ENCODE measurements at places on chromosomes 16 and 17.

GRCh38 chr17:82236142-82236971, 7.5 kb downstream of the SLC16A3 start:
- no peak for DNase-seq

- DNase-seq, result no peak
Measured at GRCh38 chr16:12548270-12548983, 255.3 kb downstream of the CPPED1 start.

GRCh38 chr17:16304830-16305229, 48.4 kb downstream of the CENPV start:
- no peak for DNase-seq

- DNase-seq, result no peak
Measured at GRCh38 chr16:2206780-2207433, 1.7 kb downstream of the MLST8 start.

- peak; percentile 31 for DNase-seq
Measured at GRCh38 chr16:67562918-67563707, 787 bp downstream of the CTCF start.

DNA sequence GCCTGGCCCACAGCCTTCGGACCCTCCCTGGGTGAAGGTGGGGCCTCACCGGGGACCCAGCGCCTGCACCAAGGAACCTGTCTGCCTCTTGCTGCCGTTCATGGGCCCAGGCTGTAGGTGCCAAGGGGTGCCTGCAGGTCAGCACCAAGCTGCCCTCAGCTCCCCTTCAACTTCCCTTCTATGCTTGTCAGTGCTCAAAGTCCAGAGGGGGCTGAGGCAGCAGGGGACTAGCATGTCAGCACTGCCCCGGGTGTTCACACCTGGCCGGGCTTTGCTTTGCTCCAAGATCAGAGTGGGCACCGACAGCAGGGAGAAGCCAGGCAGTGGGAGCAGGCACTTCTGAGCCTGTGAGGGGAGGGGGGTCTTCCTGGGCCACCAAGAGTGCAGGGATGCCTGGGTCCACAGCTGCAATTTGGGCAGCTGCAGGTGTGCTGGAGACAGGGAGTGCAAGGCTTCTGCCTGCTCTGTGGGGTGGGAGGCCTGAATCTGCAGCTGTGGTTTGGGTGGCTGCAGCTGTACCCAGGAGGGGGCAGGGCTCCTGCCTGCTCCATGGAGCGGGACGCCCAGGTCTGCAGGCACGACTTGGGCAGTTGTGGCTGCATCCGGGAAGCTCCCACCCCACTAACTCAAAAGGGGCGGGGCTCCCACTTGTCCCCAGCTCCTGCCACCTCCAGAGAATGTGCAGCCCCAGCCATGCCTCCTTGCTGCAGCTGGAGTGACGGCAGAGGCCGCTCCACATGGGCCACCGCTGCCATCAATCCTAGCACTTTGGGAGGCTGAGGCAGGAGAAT, 27.6 kb upstream of the PRM1 start:
- DNase-seq, result no peak

DNA sequence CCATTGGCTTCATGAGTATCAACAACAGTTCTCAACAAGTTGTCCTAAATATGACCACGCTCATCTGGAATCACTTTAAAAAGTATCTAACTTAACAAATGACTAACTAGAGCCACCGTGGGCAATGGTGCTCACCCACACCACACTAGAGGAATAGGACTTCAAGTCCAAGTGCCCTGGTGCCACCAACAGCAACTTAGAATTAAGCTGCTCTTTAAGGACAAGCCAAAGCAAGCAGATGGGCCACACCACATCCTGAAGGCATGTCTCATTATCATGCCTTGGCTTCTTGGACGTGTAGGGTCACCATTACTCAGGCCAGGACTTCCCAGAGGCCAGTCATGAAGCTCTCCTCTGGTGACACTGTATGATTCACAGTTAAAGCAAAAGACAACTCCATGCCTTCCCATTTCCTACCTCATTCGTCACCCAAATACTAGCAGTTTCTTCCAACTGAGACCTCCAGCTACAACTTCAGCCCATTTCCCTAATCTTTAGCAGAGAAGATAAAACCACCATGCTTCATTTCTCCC, 9.4 kb upstream of the SLC6A4 start:
- DNase-seq, result no peak

- DNase-seq, result peak; percentile 97
Measured at GRCh38 chr17:45172541-45173286, 11.0 kb downstream of the HEXIM2 start.

- peak; percentile 35 for DNase-seq
Measured at GRCh38 chr17:49343273-49343672, 18.8 kb downstream of the ZNF652 start.

DNA sequence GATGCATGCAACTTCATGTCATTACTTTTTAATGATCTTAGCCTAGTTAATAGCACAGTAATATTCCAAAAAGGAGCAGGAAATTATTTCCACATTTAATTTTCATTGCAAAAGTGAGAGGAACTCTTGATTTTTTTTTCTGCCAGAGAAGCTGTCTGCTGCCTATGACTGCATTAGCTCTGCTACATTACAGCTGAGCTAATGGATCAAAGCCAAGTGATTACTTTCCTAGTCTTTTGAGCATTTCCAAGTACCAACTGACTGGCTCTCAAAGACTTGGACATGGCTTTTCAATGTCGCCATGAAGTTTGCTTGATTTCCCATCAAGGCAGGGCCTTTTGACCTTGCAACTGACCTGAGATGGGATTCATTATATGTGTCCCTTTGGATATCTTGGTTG, 356.6 kb upstream of the XYLT1 start:
- no peak for DNase-seq
